ENCODE measurements at places on chromosomes 12 and 14.

DNA sequence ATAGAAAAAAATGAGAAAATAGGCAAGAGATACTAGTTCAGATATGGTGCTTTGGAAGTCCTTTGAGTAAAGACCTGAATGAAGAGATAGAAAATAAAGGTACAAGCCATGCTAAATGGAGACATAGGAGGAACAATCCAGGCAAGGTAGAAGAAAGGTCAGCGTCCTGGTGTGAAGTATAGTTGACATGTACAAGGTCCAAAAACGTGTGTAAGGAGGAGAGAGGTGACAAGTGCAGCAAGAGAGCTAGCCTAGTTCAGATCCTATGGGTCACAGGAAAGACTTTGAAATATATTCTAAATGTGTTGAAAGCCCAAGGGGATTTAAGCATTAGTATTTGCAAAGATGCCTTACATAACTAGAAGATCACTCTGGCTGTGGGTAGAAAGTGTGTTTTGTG is 88.2 kb downstream of the SLCO1B1 start:
- no peak for DNase-seq

DNA sequence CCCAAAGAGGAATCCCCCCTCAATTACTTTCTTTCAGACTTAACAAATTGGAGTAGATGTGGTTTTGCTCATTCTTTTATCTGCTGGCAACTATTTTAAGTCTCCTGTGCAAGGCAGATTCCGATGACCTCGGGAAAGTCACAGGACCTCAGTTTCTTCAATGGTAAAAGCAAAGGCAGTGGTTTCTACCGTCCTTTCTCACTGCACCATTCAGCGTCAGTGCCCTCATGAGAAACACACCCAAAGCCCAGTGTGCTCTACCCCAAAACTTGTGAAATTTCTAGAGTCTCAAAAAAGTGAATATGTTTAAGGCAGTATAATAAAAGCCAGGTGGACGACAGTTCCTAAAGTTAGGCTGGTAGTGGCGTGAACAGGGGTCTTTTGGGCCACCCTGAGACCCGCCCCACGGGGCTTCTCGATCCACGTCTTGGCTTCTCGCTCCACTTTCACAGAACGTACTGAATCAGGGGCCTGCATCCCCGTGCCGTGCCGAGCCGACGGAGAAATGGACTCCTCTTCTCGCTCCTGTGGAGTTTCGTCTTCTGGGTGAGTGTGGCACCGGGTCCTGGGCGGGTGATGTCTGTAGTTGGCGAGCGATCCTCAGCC is 1.3 kb upstream of the ARHGAP5 start:
- no peak for DNase-seq

- no peak for DNase-seq
These were observed 697 bp upstream of the GRIP1 start for GRCh38 chr12:66679461-66680084.

DNA sequence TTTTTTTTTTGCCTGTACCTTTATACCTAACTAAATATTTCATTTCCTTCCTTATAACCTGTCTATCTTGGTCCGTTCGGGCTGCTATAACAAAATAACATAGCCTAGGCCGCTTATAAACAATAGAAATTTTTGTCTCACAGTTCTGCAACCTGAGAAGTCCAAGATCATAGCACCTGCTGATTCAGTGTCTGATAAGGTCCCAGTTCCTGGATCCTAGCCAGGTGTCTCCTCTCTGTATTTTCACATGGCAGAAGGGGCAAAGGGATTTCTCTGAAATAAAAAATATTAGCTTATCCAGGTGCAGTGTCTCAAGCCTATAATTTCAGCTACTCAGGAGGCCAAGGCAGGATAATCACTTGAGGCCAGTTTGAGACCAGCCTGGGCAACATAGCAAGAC is 1046.6 kb upstream of the USP15 start:
- no peak for DNase-seq

DNA sequence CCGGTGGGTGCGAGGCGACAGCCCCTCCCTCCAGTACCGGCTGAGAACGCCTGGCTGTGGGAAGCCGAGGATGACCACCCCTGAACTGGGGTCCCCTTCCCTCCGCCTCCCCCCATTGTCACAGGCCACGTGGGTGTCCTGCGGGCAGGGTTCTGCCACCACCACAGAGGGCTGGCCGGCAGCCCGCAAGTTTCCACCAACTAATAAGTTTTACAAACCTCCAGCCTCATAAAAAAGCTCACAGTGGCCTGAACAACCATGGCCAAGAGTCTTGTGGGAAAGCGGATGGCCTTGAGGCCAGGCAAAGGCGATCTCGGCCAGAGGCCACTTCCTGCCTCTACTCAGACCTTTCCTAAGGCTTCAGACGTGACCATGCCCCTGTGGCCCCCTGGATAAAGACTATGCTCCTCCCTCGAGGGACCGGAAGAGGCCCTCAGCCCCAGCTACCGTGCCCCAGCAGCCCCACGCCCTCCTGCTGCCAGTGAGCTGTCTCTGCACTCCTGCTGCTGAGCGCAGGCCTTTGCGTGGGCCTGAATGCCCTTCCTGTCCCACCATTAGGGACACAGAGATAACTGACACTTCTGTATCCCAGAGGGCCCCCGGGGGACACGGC is 46.1 kb upstream of the DLK1 start:
- DNase-seq = no peak

GRCh38 chr14:23910101-23910875 is 43.3 kb upstream of the DHRS4 start:
- DNase-seq = no peak

DNA sequence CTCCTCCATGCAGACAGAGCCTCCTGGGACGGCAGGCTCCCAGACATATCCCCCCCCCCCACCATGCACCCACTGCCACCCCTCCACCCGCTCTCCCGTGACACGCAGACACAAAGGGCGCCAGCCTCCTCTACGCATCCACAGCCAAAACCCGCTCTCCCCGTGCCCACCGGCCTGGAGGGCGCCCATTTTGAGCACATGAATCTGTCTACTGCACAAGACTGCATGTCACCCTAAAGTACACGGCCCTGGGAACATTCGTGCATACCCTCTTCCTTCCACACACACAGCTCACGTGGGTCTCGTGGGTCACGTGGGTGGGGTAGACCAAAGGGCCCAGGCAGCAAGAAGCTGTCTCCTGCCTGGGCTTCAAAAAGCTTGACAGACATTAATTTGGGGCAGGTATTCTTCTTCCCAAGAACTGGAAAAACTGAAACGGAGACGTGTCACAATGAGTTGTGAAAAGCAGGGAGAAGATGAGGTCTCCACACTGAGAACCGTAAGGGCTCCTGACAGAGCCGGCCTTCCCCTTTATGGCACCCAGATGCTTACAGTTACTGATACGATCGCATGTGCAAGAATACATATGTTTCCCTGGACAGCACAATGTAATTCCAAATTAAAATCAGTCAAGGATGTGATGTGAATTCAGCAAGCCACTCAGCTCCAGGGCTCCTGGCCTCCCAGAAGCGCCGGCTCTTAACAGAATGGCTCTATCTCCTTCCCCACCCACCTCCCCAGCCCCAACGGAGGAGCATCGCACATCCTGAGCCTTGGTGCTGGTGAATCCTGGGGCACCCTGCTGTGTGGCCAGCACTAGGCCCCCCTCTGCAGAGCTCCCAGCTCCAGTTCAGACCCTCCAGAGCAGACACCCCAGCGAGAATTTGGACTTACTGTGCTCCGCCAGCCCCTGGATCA is 1.9 kb downstream of the TGFB3 start:
- no peak for DNase-seq

- no peak for DNase-seq
These were observed 30.0 kb downstream of the DGLUCY start for GRCh38 chr14:91143862-91144261.

DNA sequence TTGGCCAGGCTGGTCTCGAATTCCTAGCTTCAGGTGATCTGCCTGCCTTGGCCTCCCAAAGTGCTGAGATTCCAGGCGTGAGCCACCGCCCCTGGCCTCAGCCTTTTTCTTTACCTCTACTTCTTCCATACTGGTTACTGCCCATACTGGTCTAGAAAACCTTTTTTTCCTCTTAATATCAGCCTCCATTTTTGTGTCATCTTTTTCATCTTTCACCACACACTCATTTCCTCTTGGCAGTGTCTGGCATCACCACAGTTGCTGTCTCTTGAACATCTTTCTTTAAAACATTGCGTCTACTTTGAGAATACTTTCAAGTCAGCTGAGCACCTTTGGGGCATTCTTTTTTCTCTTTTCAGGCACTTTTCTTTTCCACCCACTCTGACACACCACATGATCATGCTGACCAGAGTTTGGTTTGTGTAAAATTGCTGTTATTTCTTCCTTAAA is 32.7 kb downstream of the DDX47 start:
- no peak for DNase-seq
